ENCODE measurements at places on chromosomes 5 and 9. TPM values are rescaled to one million over a fixed set of nuclear protein-coding genes. Genes with fewer than 3 reads are reported as not detected.

- DNase-seq: no peak
Observed at GRCh38 chr9:129282272-129282671, 104.2 kb upstream of the IER5L start.

DNA sequence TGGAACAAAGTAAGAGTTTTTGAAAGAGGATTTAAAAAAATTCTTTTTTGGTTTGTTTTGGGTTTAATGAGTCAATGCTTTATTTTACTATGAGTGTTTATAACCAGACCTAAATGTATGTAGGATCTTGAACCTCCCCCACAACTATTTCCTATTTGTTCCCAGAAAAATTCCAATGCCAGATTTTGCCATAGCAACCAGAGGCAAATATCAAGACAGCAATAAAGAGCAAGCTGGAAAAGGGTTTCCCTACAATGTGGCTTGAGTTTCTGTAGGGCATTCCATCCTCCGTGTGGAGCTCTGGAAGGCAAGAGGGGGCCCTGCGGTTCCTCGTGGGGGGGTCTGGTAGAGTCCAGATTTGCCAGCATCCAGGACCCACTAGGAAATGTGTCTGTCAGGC lies 27.8 kb upstream of the GDNF start:
- no peak for DNase-seq

GRCh38 chr5:82417776-82418607 lies 139.8 kb upstream of the RPS23 start:
- no peak for DNase-seq

Gene SH3GL2
- not detected for total RNA-seq

DNA sequence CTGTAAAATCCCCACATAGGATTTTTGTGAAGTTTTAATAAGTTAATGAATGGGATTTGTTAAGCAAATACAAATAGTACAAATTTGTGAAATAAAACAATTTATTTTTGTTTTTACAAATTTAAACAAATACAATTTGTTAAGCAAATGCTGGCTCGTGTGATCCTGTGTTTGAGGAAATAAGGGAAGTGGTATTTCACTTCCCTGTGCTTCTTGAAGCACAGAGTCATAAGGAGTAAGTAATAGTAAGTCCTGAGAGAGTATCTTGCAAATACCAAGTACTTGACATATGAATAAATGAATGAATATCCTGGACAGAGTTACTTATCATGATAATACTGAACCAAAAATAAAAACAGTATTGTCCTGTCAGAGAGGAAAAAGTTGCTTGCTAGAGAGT lies 9.1 kb downstream of the SMIM3 start:
- no peak for DNase-seq

Gene CLIC3
- not detected for total RNA-seq

DNA sequence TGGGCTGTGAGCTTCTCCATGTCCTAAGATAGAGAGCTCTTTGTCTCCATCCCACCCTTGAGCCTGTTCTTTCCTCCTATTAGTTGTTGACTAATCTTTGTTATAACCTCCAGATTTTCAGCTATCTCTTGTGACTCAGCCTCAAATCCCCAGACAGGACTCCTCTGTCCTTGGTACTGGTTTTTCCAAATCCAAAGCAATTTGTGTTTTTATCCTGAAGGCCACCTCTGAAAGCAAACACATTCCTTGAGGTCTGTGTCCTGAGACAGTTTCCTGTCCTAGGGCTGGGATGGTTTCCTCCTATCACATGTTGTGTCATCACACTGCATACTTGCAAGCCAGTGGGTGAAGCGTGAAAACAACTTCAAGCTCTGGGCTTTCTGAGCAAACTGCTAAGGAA lies 8.5 kb downstream of the TNC start:
- no peak for DNase-seq

GRCh38 chr9:129333617-129334104 lies 155.6 kb upstream of the IER5L start:
- DNase-seq: peak; percentile 26

- no peak for DNase-seq
Observed at GRCh38 chr5:71633255-71634155, 46.4 kb downstream of the MCCC2 start.

GRCh38 chr9:124743686-124744348 lies 27.3 kb downstream of the NR6A1 start:
- DNase-seq: no peak

Gene CCDC183
- 1.8 TPM for total RNA-seq

Gene AGXT2
- not detected for total RNA-seq

GRCh38 chr5:181258576-181258975 lies 2.4 kb downstream of the TRIM52 start:
- DNase-seq: no peak

GRCh38 chr9:72509635-72510034 lies 11.8 kb upstream of the TMC1 start:
- DNase-seq: no peak

Gene CLTA
- total RNA-seq: 224 TPM

Gene NR5A1
- not detected for total RNA-seq

Gene B4GALT1
- 52.5 TPM for total RNA-seq

Gene NIM1K
- total RNA-seq: not detected

DNA sequence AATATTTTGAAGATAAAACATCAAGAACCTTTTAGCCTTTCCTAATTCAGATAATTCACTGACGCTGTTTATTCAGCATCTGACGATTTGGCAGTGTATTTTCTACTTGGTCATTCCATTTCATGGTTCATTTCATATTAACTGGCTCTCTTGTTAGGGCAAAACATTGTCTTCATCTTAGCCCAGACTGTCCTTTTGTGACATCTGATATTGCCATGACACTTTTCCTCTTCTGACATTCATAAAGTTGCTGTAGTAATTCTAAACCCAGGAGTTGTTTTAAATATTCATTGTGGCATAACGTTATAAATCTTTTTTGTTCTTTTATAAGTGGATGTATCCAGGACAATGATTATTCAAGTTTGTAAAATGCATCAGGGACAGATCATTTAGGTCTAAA lies 1.8 kb downstream of the SCAMP1 start:
- DNase-seq: no peak

Gene TAF11L10
- total RNA-seq: not detected

- no peak for DNase-seq
Observed at GRCh38 chr9:70589571-70590314, 175.3 kb upstream of the KLF9 start.

Gene TTC39B
- 10.5 TPM for total RNA-seq

GRCh38 chr5:167582283-167582682 lies 709.2 kb upstream of the WWC1 start:
- peak; percentile 26 for DNase-seq

GRCh38 chr9:133037775-133038515 lies 7.1 kb downstream of the GTF3C5 start:
- no peak for DNase-seq
